Frontal cortex (tissue), 4 donors: ENCODE measurements at places on chromosomes 2 and 18. TPM values are rescaled to one million over a fixed set of nuclear protein-coding genes. Genes with fewer than 3 reads are reported as not detected.

The DES gene
- total RNA-seq: 0.41 TPM

The CBLN2 gene
- 280 TPM for total RNA-seq

- no peak for DNase-seq
Measured at GRCh38 chr2:73528688-73529087, 113.5 kb downstream of the NAT8 start.

DNA sequence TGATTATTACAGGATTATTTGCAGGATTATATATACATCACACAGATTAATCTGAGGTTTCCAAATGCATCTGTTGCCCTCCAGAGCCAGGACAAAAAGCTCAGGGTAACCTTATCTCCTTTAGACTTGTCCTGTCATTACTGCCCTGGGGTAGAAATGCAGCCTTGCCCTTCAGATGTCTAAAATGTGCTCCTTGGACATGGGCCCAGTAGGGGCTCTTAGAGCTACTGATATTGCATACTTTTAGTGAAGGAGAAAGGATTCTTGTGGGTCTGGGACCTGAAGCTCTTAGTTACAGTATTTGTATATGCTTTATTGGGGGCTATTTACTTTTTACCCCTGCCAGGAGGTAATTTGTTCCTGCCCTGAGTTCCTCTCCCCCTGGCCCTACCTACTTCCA, 56.1 kb downstream of the PRKRA start:
- no peak for DNase-seq

DNA sequence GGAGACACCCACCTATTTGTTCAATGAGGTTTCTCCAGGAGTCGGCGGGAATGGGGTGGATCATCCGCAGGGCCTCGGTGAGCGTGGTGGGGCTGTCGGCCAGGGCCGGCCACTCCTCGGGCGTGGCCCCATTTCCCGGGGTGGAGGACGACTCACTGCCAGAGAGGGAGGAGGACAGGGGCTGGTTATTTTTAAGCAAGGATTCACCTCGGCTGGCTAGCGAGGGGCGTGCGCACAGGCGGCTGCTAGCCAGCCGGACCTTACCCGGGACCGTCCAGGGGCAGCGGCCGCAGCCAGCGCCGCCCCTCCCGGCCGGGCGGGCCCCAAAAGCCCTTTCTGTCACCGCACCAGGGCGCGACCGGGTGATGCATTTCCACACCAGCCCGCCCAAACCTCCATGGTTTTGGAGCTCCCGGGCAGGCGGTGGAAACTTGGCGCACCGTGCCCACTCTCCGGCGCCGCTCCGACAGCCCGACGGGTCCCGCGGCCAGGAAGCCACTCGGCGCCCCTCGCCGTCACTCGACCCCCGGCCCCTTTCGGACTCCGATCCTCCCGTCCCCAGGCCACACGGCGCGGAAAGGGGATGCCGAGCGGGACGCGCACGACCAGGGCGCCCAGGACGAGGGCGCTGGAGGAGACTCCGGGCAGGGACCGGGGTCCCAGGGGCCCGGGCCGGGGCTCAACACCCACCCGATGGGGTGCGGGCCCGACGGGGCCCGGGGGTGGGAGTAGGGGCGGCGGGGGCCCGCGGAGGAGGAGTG, 57.1 kb downstream of the SNORC start:
- peak; percentile 22 for DNase-seq

DNA sequence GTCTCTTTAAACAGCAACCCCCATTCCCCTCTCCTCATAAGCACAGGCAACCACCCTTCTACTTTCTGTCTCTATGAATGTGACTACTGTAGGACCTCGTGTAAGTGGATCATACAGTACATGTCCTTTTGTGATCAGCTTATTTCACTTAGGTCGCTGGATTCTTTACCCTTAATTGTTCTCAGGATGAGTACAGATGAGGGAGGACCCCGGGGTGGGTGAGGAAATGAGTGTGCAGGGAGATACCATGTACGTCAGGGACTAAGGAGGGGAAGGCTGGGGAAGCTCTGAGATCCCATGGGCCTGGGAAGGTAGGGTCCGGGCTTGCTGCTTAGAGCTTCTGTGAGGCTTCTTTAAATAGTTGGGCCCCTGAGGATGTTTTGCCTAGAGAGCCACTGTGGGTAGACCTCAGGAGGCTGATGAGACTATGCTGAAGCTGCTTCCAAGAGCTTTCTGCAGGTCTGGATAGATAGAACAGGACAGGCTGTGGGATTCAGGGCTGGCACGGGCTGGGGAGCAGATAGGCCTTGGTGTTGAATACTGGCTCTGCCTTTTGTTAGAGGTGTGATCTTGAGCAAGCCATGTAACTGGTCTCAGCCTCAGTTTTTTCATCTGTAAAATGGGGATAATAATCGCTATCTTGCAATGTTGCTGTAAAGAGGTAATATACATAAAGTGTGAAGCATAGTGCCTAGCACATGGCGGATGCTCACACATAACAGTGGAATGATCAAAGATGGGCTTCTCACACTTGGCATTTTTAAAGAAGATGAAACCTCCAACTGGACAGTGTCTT, 155.3 kb downstream of the PRKCE start:
- no peak for DNase-seq

GRCh38 chr2:118939994-118940393, 2.0 kb upstream of the MARCO start:
- no peak for DNase-seq
